ENCODE measurements at places on chromosomes 5 and 9.
A peak's percentile ranks its signal among the peaks of the same experiment; 100 is the strongest.

GRCh38 chr9:15372455-15372854 is 50.2 kb upstream of the SNAPC3 start:
- no peaks in the 10 kb centered on the region for H3K36me3 ChIP-seq
- DNase-seq, result no peak
- no peak overlapping the region for H3K27ac ChIP-seq

- no peaks in the 10 kb centered on the region for H3K4me1 ChIP-seq
- DNase-seq, result no peak
- peaks cover 5% of the 10 kb centered on the region for H3K36me3 ChIP-seq
- no peaks in the 10 kb centered on the region for H3K27me3 ChIP-seq
These were observed 19.7 kb downstream of the TTC39B start for GRCh38 chr9:15287309-15287708.

DNA sequence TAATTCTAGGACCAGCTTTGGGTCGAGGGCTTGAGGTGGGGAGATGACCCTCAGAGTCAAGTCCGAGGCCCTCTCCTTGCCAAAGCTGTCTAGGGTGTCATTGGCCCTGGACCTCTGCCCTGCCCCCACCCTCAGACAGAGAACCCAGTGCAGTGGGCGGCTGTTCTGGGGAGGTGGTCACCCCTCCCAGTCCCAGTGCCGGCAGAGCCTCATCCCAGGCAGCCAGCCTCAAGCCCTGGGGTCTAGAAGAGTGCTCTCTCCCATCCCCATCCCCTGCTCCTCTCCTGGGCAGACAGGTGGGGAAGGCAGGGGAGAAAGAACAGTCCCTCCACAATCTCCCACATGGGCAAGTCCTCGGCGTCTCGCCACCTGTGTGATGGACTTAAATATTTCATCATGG is 7.0 kb downstream of the NTNG2 start:
- H3K4me1 ChIP-seq, result peaks cover 3% of the 10 kb centered on the region
- peaks cover 80% of the 10 kb centered on the region for H3K27me3 ChIP-seq
- DNase-seq, result no peak
- H3K27ac ChIP-seq, result no peak overlapping the region

DNA sequence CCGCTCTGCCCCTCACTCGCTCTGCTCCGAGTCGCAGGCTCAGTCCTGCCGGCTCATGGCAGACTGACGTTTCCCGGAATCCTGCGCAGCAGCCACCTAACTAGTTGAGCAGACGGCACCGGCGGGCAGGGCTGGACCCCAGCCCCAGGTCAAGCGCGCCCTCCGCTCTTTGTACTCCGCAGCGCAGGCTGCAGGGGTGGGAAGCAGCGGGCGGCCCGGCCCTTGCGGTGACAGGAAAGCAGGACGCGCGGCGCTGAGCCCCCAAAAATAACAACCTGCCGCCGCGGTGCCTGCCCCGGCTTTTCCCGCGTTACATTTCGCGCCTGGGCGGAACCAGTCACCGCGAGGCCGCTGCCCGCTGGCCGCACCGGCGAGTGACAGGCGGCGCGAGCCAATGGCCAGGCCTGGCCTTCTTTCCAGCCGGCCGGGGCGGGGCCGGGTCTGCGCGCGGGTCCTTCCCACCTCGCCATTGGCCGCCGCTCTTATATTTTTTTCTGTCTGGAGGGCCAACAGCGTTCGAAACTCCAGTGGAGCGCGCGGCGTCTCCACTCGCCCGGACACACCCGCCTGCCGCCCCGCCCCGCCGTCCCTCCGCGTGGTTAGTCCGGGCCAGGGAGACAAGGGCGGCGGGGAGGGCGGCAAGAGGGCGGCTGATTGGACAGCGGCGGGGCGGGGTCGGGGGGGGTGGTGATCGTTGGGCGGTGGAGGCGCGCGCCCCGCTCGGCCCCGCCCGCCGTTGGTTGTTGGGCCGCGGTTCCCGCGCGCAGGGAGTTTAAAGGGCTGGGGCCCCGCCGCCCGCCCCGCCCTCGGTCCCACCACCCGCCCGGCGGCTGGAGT is at the start of gene ZNF367:
Gene ZNF367, minus strand, starts transcription at position 288 of the 837 bp plus-strand sequence. CDS start 338 bp downstream, outside the sequence.
- H3K36me3 ChIP-seq, result no peaks in the 10 kb centered on the region
- DNase-seq, result peak; percentile 98
- no peaks in the 10 kb centered on the region for H3K27me3 ChIP-seq
- H3K4me1 ChIP-seq, result peaks cover 26% of the 10 kb centered on the region
- H3K27ac ChIP-seq, result peak within 1 kb of the TSS; percentile 100

- H3K27me3 ChIP-seq, result no peaks in the 10 kb centered on the region
- H3K27ac ChIP-seq, result no peak overlapping the region
- no peak overlapping the region for H3K4me3 ChIP-seq
- peak; percentile 79 for DNase-seq
- no peaks in the 10 kb centered on the region for H3K4me1 ChIP-seq
These were observed 23.6 kb upstream of the TNFSF8 start for GRCh38 chr9:114953959-114954358.

- no peaks in the 10 kb centered on the region for H3K36me3 ChIP-seq
- H3K4me1 ChIP-seq, result no peaks in the 10 kb centered on the region
- H3K27me3 ChIP-seq, result no peaks in the 10 kb centered on the region
- H3K4me3 ChIP-seq, result no peak overlapping the region
These were observed 6.4 kb upstream of the GLIS3 start for GRCh38 chr9:4306066-4306776.

GRCh38 chr9:128323212-128323730 is 632 bp downstream of the COQ4 start:
- no peak for DNase-seq
- H3K27ac ChIP-seq, result peak overlapping the region; percentile 86
- H3K4me3 ChIP-seq, result peak overlapping the region; percentile 98
- peaks cover 48% of the 10 kb centered on the region for H3K36me3 ChIP-seq
- peaks cover 23% of the 10 kb centered on the region for H3K4me1 ChIP-seq

DNA sequence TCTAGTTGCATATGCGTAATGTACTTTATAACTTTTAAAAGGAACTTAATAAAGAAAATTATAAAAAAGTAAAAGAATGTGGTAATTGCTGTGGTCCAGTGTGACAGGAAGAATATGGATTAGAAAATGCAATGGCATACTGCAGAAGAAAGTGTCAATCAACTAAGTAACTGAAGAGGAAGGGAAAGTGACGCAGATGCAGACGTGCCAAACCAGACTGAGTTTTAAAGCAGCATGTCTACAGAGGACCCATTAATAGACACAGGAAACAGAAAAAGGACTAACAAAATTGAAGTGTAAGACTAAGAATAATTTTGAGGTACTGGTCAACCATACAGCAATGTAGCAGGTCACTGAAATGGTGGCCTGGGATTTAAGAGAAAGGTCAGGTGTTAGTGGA is 73.3 kb downstream of the DPYSL3 start:
- no peak for DNase-seq
- H3K36me3 ChIP-seq, result no peaks in the 10 kb centered on the region
- no peaks in the 10 kb centered on the region for H3K4me1 ChIP-seq
- no peaks in the 10 kb centered on the region for H3K27me3 ChIP-seq

DNA sequence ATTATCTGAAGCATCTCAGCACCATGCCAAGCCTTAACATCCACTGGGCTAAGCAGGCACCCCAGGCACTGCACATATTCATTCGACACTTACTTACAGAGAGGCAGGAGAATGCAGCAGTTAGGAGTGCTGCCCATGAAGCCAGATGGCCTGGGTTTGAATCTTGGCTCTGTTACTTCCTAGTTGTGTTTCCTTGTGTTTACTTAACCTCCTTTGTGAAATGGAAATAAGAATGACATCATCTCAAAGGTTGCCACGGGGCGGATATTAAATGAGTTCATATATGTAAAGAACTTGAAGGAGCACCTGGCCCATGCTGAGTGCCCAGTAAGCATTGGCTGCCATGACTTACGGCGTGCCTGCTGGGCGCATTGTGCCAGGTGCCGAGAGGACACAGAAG is 565.2 kb downstream of the CDK5RAP2 start:
- DNase-seq, result no peak
- no peaks in the 10 kb centered on the region for H3K36me3 ChIP-seq
- no peak overlapping the region for H3K27ac ChIP-seq
- H3K4me3 ChIP-seq, result no peak overlapping the region

GRCh38 chr5:115586525-115587146 is 15.6 kb downstream of the TICAM2 start:
- H3K4me1 ChIP-seq, result no peaks in the 10 kb centered on the region
- no peak overlapping the region for H3K27ac ChIP-seq
- H3K4me3 ChIP-seq, result no peak overlapping the region
- no peaks in the 10 kb centered on the region for H3K36me3 ChIP-seq
- H3K27me3 ChIP-seq, result no peaks in the 10 kb centered on the region

GRCh38 chr9:92463984-92464383 is 18.3 kb downstream of the ASPN start:
- H3K36me3 ChIP-seq, result no peaks in the 10 kb centered on the region
- no peak for DNase-seq
- peak overlapping the region; percentile 68 for H3K27ac ChIP-seq
- H3K27me3 ChIP-seq, result no peaks in the 10 kb centered on the region
- no peaks in the 10 kb centered on the region for H3K4me1 ChIP-seq

- no peaks in the 10 kb centered on the region for H3K4me1 ChIP-seq
- no peaks in the 10 kb centered on the region for H3K36me3 ChIP-seq
- no peak for DNase-seq
- H3K27me3 ChIP-seq, result no peaks in the 10 kb centered on the region
- H3K4me3 ChIP-seq, result no peak overlapping the region
These were observed 92.0 kb upstream of the DNAH5 start for GRCh38 chr5:14036514-14036913.

DNA sequence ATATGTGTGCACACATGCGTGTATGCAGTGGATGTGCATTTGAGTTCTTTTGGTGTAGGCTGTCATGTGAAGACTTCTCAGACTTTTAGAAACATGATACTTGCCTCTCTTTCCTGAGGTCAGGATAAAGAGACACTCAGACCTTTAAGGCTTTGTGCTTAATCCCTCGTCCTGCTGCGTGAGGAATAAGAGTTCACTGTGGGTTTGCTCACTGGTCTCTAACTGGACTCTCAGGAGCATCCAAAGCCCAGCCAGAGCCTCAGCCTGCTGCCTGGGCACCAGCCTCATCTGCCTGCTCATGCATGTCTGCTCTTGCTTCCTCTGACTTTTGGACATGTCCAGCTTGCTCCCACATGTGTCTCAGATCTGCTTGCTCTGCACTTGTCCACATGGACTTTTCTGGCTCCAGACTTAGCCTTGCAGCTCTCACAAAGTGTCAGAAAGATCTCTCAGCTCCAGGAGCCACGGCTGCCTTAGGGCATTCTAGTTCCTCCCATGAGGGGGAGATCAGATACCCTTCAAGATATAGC is 65.1 kb upstream of the ZNF366 start:
- no peak overlapping the region for H3K4me3 ChIP-seq
- no peak for DNase-seq
- H3K36me3 ChIP-seq, result no peaks in the 10 kb centered on the region
- no peaks in the 10 kb centered on the region for H3K27me3 ChIP-seq

DNA sequence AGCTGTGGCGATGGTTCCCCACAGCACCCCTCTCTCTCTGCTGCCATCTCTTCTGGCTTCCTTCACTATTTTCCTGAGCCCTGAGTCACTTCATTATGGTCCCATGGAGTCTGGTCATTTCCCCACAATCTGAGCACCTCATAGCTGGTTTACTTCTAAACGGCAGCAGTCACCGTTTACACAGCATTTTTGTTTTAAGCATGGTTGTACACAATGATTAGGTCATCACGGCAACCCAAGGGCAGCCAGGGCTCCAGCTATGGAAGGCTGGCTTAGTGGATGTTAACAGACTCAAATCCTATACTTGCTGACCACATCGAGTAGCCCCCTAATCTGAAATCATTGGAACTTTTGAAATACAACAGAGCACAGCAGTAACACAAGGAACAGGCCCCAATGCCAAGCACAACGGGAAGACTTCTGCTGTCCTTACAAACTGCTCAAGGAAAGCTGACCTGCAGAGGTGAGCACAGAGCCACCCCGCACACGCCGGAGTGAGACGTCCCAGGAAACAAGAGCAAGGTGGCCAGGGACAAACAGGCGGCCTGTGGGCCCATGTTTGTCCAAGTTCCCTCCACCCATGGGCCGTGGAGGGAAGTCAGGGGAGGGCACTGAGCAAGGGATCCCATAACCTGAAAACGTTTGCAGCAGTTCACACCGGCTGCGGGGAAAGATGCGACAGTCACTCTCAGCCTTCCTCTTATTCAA is 22.9 kb downstream of the CAMSAP1 start:
- H3K27ac ChIP-seq, result no peak overlapping the region
- H3K4me1 ChIP-seq, result peaks cover 18% of the 10 kb centered on the region
- no peak overlapping the region for H3K4me3 ChIP-seq
- no peaks in the 10 kb centered on the region for H3K36me3 ChIP-seq

GRCh38 chr5:97874491-97874890 is 691.4 kb upstream of the RIOK2 start:
- H3K4me1 ChIP-seq, result no peaks in the 10 kb centered on the region
- no peaks in the 10 kb centered on the region for H3K36me3 ChIP-seq
- H3K4me3 ChIP-seq, result no peak overlapping the region
- DNase-seq, result no peak

DNA sequence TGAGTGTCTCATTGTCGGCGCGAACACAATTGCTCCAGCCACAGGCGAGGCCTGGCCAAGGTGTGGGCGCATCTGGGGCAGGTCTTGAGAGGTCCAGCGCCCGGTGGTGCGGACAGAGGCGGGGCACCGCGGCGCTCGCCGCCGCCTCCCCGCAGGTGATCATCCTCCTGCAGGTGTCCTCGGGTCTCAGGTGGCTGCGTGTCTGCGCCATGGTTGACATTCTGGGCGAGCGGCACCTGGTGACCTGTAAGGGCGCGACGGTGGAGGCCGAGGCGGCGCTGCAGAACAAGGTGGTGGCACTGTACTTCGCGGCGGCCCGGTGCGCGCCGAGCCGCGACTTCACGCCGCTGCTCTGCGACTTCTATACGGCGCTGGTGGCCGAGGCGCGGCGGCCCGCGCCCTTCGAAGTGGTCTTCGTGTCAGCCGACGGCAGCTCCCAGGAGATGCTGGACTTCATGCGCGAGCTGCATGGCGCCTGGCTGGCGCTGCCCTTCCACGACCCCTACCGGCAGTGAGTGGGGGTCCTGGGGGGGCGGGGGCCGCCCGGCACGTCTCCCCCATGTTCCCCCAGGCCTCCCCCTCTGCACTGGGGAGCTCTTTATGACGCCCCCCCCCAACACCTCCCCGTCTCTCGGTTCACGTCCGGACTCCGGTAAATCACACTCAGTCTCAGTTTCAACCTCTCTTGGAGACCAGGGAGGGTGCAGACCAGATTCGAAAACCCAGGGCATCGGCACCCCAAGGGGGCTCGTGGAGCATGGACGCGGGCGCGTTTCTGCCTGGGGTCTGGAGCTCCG is 446 bp downstream of the NXNL2 start:
- peak overlapping the region; percentile 80 for H3K27ac ChIP-seq
- peak overlapping the region; percentile 39 for H3K4me3 ChIP-seq
- DNase-seq, result no peak
- H3K4me1 ChIP-seq, result peaks cover 54% of the 10 kb centered on the region

- DNase-seq, result no peak
- no peak overlapping the region for H3K27ac ChIP-seq
- H3K36me3 ChIP-seq, result no peaks in the 10 kb centered on the region
These were observed 61.8 kb upstream of the SLC30A5 start for GRCh38 chr5:69032009-69032408.

- H3K4me3 ChIP-seq, result peak overlapping the region; percentile 30
- H3K36me3 ChIP-seq, result no peaks in the 10 kb centered on the region
- H3K27ac ChIP-seq, result peak overlapping the region; percentile 80
- no peaks in the 10 kb centered on the region for H3K4me1 ChIP-seq
- H3K27me3 ChIP-seq, result no peaks in the 10 kb centered on the region
These were observed 482 bp downstream of the CD14 start for GRCh38 chr5:140632366-140633020.

Data from tibial nerve (tissue), 4 donors.